Activated T-cell treated with anti-CD3 and anti-CD28 coated beads, Interleukin-2, amount 50 U/mL, for 72 hours (primary cell): ENCODE measurements at places on chromosomes 5 and 9.

- DNase-seq: no peak
Measured at GRCh38 chr9:125757834-125758233, 10.7 kb downstream of the PBX3 start.

DNA sequence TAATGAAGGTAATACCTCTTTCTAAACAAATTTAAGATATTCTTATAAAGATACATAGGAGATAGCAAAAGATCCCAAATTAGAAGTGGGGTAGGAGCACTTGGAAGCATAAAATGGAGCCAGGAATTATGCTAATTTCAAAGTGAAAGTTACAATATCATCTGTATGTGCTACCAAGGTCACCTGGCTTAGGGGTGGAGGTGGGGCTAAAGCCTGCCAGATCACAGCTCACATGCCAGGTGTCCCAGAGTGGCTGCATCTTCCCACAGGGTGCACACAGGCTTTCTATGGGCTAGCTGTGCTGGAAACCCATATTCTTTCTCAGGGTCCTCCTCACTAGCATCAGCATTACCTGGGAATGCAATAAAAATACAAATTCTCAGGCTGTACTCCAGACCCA is 118.2 kb upstream of the TXNDC8 start:
- no peak for DNase-seq

- DNase-seq: no peak
Measured at GRCh38 chr9:7137040-7137439, 379.3 kb downstream of the KDM4C start.

- no peak for DNase-seq
Measured at GRCh38 chr5:110094548-110094947, 404.8 kb downstream of the MAN2A1 start.

DNA sequence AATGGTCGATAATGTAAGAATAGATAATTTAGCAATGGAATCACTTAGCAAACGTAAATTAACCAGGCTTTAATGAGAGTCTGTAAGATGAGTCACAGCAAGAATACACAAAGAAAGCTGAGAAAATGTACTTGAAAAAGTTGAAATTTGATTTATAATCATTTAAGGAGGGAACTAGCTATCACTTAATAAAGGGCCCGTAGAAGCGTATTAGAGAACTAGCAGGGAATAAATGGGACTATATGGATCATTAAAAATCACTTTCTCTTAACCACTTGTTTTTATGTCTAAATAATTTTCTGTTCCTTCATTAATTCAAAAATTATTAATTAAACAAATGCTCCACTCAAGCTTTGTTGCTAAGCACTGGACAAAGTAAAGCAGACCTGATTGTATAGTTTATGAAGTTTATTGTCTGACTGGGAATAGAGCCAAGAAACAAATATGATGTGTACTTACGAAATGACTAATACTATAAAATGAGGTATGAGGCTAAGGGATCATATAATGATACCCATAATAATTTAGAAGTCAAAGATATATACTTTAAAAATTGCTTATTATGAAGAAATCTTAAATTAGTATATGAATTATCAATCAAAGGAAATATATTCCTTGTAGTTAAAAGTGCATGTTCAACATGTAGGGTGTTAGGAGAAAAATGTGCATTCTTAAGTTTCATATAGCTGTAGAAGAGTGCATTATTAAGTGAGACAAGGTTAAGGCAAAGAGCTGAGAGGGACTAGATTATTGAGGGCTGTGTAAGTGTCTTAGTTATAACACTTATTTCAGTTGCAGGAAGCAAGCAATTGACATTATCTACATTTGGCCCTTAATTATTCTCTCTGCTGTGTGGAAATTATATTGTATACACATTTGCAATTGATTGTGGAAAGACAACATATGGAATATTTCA is 196.8 kb downstream of the PRDM9 start:
- DNase-seq: no peak

DNA sequence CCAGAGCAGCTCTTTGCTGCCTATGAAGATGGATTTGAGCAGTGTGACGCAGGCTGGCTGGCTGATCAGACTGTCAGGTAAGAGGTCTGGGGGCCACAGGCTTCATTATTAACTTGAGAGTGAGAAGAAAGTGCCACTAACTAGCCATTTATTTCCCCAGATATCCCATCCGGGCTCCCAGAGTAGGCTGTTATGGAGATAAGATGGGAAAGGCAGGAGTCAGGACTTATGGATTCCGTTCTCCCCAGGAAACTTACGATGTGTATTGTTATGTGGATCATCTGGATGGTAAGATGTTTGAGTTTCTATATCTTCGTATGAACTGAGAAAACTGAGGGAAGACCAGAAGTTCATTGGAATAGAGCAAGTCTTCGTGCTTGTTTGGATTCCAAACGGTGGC is 22.1 kb downstream of the VCAN start:
- no peak for DNase-seq

DNA sequence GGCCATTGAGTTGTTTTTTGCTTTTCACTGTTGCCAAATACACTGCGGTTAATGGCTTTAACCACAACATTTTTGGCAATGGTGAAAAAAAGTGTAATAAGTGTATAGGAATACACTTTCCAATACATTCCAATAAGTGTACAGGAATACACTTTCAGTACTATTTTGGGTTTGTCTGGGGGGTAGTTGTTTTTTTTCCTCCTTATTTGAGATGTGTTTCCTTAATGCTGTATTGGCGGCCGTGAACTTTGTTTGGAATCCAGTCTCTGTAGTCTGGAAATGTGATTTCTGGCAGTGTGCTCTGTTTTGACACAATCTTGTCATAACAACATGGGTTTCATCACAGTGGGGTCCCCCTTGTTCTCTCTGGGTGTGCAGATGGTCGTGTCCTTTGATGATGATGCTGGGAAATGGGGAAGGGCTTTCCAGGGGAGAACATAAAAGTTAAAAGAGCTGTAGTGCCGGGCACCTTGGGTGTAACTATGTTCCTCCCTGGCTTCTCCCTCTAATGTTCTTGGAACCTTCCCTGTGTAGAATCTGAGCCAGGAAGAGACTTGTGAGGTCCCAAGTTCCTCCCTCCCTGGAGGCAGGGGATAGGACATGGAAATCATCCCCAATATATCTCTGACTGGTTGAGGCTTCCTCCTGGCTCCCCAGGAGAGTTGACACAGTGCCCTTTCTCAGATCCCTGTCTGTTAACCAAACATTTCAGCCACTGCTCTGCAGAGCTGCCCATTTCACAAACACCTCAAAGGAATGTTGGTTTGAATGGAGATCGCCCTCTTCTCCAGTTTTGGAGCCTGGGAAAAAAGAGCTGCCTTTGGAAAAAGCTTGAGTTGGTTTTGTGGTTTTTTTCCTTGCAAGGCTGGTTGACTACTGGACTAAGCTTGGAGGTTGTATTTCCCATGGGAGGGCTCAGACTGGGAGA is 44.8 kb downstream of the RCL1 start:
- no peak for DNase-seq

DNA sequence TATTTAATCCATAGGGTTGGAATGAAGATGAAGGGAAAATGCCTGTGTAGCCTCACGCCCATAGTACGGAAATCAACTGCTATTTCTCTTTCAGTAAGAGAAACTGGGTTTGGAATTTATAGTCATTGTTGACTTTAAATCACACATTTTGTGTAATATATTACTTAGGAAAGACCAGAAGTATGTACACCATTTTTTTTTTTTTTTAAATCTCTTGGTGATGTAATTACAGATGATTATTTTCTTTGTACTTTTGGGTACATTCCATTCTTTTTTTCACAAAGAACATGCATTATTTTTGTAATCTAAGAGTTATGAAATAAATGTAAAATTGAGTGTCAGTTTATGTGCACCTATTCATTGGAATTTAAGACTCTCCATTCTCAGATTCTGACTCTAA is 45.7 kb downstream of the POC5 start:
- no peak for DNase-seq

DNA sequence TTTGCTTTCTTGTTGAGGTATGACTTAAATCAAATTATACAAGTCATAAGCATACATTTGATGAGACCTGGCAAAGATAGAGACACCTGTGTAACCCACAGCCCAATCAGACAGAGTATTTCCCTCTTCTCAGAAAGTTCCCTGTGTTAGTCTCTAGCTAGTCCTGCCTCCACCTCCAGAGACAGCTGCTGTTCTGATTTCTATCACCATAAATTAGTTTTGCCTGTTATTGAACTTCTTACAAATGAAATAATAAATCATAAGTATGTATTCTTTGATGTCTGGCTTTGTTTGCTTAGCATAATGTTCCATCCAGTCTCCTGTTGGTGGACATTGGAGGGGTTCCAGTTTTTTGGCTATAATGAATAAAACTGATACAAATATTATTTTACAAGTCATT is 194.5 kb downstream of the ICE1 start:
- DNase-seq: no peak

- no peak for DNase-seq
Measured at GRCh38 chr9:121814594-121814993, 163.2 kb downstream of the DAB2IP start.

GRCh38 chr5:155021842-155022241 is 8.3 kb downstream of the KIF4B start:
- DNase-seq: no peak

DNA sequence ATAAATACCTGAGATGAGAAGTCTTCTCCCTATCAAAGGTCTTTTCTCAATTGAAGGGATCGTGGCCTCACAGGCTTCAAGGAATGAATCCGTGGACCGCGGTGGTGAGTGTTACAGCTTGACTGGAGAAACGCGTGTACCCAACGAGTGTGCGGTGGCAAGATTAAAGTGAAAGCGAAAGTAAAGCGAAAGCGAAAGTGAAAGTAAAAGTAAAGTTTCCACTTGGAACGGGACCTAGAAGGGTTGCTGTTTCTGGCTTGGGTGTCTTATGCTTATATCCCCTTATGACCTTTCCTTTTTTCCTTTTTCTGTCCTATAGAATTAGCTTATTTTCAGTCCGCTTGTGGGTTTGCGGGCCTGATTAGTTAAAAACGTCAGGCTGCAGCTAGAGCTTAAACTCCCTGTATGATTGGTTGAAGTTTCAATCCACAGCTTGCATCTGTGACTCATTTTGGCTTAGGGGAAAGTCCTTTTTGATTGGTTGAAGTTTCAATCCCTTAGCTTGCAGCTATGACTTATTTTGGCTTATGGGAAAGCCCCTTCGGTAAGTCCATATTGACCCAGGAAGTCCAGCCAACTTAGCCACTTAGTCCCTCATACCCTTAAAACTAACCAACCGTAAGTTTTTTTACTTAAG is 924.3 kb upstream of the CDH10 start:
- DNase-seq: no peak

DNA sequence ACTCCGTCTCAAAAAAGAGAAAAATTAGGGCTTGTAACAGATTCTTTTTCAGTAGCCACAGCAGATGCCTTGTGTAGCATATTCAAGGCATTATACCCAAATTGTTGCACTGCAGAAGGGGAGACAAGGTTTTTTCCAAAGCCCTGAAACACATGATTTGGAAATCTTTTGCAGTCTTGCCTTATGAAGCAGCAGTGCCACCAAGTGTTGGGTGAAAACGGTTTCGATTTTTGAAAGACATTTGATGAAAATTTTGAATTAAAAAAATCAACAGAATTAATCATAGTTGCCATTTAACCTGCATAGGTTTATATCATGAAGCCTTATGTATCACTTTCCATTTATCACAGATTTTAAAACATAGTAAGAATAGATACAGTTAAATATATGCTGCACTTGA is 479.5 kb downstream of the TAF11L14 start:
- DNase-seq: no peak

- no peak for DNase-seq
Measured at GRCh38 chr9:123311250-123311752, 42.9 kb upstream of the STRBP start.

- DNase-seq: peak; percentile 78
Measured at GRCh38 chr9:92140074-92140753, 25.0 kb upstream of the SPTLC1 start.

- no peak for DNase-seq
Measured at GRCh38 chr5:52657247-52657645, 130.5 kb upstream of the ITGA1 start.
